ENCODE measurements at places on chromosomes 2 and 18.

- DNase-seq: no peak
Measured at GRCh38 chr2:64770781-64771334, 117.1 kb upstream of the SERTAD2 start.

DNA sequence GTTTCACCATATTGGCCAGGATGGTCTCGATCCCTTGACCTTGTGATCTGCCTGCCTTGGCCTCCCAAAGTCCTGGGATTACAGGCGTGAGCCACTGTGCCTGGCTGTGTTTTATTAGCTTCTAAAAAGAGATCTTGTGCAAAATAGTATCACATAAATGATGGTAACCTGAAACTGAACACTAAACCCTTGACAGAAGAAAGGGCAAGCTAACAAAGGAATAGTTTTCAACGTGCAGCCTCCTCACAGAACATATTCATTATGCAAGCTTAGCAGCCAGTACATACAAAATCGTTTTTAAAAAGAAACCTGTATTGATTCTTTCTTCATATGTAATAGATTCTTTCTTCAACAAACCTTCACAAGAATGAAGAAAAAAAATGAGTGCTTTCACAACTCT, 20.6 kb downstream of the CHN1 start:
- DNase-seq: no peak

DNA sequence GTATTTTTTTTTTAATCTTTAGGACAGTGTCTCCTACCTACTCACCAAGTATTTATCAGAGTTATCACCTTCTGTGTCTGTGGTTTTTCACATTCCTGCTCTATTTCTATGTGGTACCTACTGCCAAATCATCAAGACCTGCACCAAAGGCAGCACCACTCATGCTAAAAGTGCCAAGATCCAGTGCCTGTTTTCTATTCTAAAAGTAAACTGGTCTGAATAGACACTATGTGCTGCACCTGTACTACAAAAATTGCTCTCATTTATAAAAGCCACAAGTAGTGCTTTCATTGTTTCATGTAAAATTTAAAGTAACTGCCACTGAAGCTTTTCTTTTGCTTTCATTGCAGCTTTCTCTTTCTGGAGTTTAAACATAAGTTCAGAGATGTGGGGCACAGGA, 103.9 kb upstream of the GULP1 start:
- no peak for DNase-seq

DNA sequence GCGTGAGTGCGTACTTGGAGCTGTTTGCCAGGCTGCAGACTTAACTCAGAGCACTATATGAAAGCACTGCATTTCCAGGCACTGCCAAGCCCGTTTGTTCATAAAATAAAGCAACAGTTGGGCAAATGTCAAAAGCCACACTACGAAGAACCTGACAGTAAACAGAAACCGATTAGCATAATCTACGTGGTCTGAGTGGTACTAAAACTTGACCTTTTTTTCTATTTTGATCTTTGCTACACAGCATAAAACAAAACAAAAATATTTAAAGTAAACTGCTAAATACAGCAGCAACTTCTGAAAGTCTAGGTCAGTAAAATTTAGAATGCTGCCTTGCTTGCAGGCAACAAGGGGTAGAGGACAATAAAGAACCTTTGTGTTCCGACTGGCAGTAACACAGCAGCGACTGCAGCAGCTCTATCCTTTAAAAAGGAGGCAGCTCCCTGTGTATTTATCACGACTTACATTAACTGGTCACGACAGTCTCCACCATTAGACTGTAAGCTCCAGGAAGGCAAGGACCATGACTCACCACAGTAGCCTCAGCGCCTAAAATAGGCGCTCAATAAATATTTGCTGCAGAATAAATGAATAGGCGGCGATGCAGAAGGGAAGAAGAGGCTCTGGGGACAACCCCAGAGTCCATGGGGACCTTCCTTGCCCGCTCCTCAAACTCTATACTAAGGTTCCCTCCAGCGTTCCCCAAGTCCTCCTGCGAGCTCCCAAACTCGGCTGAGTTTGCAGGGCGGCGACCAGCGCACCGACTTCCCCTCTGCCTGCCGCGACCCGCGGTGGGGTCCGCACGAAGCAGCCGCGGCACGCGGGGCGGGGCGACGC, 902 bp downstream of the SS18 start:
- DNase-seq: no peak

GRCh38 chr2:27855476-27855875, 34.7 kb downstream of the RBKS start:
- no peak for DNase-seq

GRCh38 chr2:10267036-10267435, 35.7 kb upstream of the HPCAL1 start:
- no peak for DNase-seq

DNA sequence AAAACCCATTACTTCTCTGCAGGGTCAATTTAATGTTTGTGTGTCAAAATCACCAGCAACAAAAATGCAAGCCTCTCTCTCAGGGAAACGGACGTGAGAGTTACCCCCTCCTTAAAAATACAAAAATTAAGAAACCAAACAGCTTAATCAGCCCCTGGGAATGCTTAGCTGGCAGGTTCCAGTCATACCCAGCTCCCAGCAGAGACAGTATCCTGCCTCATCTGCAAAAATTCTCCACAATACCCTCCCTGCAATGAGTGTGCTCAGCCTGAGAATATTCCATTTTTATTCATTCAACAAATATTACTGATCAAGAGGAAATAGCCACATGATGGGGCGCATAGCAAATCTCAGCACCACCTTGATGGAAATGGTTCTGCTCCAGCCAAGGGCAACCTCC, 36.3 kb downstream of the ST8SIA5 start:
- DNase-seq: no peak

- no peak for DNase-seq
Measured at GRCh38 chr2:11726384-11726783, 20.0 kb upstream of the LPIN1 start.

DNA sequence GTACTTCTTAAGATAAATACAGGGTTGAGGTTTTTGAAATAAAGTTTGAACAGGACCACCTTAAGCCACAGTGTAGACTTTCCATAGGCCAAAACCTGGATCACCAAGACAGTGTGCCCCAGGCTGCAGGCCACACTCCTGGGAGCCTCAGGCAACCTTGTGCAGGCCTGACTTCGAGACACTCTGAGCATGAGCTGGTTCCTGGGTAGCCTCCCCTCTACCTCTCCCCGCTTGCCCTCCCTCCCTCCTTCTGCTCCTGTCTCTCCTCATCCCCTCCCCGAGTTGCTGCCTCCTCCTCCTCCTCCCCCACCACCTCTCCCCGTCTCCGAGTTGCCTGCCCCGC, 10.6 kb upstream of the PROC start:
- no peak for DNase-seq

DNA sequence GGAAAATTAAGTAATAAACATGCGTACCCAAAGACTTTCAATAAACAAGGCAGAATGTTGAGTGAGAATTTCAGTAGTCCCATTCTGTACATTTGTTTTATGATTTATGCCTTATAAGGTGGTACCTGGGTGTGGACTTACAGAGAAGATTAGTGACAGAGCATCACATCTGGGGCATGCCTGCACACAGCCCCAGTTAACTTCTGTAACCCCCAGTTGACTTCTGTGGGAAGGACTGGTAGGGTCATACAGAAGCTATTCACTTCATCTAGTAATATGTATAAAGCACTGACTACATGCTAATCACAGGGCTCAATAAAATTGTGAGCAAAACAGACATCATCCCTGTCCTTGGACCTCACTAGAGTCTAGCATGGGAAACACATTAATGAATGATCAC, 16.1 kb downstream of the MREG start:
- DNase-seq: no peak

GRCh38 chr18:48023334-48024008, 93.0 kb upstream of the SMAD2 start:
- DNase-seq: no peak

DNA sequence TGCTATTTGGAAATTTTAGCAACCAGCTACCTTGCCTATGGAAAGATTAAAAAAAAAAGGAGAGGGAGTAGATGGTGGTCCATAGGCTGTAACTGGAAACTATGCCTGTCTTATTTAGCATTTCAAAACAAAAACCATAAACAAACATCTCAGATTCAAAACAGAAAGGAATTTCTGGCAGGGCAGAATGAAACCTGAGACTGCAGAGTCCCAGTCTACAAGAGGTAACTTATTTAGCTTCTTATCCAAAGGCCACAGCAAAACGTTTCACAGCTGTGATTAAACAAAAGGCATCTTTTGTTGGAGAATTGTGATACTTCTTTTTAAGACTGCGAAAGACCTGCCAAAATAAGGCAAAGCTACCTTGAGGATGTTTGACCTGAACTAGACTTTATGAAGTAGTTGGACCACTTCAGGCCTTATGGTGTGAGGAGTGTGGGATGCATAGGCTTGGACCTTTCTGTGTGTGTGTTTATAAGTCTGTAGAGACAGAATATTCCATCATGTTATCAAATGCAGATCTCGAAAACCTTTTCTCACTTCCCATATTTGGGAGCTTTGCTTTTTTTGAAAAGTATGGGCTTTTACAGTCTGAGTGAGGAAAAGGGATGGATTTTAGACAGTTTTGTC, 11.0 kb downstream of the CRIM1 start:
- DNase-seq: no peak

- DNase-seq: no peak
Measured at GRCh38 chr2:168085801-168086361, 161.5 kb downstream of the STK39 start.

- no peak for DNase-seq
Measured at GRCh38 chr2:200659410-200659809, 73.6 kb downstream of the AOX1 start.

GRCh38 chr2:24272161-24272802, 88.1 kb downstream of the ITSN2 start:
- no peak for DNase-seq

- no peak for DNase-seq
Measured at GRCh38 chr2:54901224-54901986, 148.8 kb downstream of the RTN4 start.

DNA sequence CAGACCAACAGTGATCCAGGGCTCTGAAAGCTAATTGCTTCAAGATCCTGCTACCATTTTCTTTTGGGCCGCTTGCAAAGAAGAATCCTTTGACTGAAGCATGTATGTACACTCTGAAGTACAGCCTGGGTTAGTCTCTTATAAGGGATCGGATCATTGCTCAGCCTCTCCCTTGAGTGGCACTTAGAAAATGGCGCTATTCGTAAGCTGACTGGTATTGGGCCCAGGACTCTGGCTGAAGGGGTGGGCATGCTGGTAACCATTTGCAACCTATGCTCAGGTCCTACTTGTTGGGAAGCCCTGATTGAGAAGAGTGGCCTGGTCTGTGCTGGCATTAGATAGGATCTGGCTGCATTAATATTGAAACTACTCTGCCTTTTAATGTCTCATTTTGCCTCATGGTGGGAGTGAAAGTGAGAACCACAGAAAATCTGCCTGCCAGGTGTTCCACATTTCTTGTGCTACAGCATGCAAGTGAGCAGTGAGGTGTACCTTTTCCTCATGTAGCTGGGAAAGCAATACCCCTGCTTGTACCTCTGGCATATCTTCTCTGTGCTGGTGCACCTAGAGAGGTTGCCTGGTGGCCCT, 661 bp upstream of the MGAT5 start:
- no peak for DNase-seq

GRCh38 chr18:65527879-65528633, 222.8 kb upstream of the CDH7 start:
- DNase-seq: no peak

GRCh38 chr18:63907664-63908063, at the start of gene SERPINB10:
TSS of gene SERPINB10 (plus strand) at chr18:63907958. CDS start at chr18:63915511, 7,553 bp downstream.
- no peak for DNase-seq

DNA sequence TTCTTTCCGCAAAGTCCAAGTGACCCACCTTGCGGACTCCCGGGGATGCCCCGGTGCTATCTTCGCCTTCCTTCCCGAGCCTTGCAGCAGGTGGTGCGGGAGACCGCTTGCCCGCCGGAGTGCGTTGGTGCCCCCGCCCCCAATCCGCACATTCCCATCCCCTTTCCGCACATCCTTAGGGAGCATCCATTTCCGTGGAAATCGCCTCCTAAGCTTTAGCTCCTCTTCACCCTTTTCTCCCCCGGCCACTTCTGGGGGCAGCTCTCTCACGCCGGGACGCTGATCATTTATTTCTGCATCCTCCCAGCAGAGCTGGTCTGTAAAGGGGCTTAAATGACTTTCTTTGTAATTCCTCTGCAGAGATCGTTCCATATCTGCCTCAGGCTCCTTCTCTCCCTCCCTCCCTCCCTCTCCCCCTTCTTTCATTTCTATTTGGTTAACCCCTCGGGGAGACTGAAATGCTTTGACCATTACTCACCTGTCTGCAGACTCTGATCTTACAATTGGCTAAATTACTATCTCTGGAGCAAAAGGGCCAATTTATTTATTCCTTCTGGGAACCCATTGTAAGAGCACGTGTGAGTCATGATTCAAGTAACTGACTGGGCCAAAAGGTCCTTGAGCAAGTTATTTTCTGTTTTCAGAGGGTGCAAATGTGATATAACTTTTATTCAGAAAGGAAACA, 1.3 kb upstream of the LYPD1 start:
- no peak for DNase-seq

- no peak for DNase-seq
Measured at GRCh38 chr2:9166579-9167377, 39.8 kb upstream of the ASAP2 start.

GRCh38 chr2:203578759-203579643, 43.9 kb upstream of the RAPH1 start:
- no peak for DNase-seq

GRCh38 chr2:198499539-198499938, 695.1 kb downstream of the PLCL1 start:
- DNase-seq: no peak

GRCh38 chr18:64379662-64380061, 230.8 kb upstream of the LINC00305 start:
- no peak for DNase-seq

GRCh38 chr2:12221584-12221983, 475.2 kb downstream of the LPIN1 start:
- no peak for DNase-seq

DNA sequence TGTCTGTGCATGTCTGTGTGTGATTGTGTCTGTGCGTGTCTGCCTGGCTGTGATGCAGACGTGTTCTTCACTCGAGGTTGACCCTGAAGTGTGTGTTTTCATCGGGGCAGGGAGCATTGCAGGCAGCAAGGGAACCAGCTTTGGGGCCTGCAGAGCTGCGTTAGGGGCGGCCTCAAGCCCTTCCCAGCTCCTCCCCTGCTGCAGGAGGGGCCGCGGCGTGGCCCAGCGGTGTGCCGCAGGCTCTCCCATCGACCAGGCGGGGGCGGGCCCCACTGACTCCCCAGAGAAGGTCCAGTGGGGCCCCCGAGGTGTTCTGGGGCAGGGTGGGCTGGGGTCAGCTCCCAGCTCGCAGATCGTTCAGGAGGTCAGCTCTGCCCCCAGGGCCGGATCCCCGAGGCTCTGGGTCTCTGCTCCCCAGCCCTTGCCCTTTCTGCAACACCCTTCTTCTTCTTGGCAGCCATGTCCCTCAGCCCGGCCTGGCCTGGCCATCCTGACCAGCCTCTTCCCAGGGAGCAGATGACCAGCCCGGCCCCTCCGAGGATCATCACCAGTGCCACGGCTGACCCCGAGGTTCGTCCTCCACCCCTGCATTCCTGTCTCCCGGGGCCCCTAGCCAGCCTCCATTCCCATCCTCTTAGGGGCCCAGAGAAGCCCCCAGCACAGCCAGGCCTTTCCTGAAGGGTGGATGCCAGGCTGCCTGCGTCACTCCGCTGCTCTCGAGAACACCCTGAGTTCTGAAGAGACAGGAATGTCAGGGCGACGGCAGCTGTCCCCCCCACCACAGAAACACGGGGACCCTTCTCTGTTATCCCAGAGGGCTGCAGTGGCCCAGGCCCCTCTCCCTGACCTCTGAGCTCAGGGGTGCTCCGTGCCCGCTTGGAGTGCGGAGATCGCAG, 11.1 kb upstream of the KLHL30 start:
- DNase-seq: no peak

Data from activated CD4-positive, alpha-beta T cell treated with anti-CD3 and anti-CD28 coated beads, Interleukin-2, amount 50 U/mL, for 24 hours (primary cell).